ENCODE measurements at places on chromosomes 5 and 9.

GRCh38 chr9:99193466-99193821 is 28.3 kb downstream of the ALG2 start:
- DNase-seq, result no peak

- DNase-seq, result no peak
Observed at GRCh38 chr9:125812403-125812802, 65.2 kb downstream of the PBX3 start.

- no peak for DNase-seq
Observed at GRCh38 chr5:34452170-34452828, 203.8 kb upstream of the RAI14 start.

DNA sequence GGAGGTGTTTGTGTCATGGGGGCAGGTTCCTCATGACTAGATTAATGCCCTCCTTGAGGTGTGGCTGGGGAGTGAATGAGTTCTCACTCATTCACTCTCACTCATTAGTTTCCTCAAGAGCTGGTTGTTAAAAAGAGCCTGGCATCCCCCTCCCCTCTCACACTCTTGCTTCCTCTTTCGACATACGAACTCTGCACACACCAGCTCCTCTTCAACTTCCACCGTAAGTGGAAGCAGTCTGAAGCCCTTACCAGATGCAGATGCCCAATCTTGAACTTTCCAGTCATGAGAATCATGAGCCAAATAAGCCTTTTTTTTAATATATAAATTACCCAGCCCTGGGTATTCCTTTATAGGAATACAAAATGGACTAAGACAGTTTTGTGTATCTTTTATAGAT is 82.5 kb downstream of the SPRY4 start:
- DNase-seq, result no peak

- DNase-seq, result no peak
Observed at GRCh38 chr5:127930311-127930710, 153.3 kb upstream of the SLC12A2 start.
